ENCODE measurements at places on chromosomes 1 and 21.

- DNase-seq: no peak
Observed at GRCh38 chr1:232369451-232370296, 260.3 kb downstream of the SIPA1L2 start.

DNA sequence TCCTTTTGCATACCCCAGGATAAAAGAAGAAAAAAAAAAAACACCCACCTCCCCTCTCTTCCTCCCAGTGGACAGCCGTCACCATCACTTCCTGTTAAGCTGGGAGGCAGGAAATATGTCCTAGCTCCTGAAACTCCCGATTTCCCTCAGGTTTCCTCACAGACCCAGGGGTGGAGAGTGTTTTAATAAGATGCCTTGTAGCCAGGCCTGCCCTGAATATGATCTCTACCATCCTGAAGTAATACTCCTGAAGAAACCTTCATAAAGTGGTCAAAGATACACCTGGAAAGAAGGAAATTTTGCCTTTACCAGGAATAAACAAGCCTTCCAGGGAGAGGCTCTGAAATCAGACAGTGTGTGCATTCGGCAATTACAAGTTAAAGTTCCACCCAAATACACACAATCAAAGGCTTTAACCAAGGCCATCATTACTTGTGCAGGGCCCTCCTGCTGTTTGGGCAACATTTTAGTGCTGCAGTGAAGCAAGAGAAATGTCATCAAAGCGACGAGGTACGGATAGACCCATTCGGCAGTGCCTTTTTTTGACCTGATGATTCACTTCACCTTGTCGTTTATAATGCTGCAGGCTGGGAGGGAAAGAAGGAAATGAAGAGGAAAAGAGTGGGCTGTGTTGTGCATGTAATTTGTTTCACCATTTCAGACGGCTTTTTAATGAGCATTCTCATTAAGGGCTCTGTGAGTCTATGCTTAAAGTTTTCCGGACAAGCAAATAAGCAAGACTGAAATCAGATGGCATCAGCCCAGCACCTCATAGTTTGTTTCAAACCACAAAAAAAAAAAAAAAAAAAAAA, 41.0 kb upstream of the RASAL2 start:
- DNase-seq: no peak

GRCh38 chr1:203796236-203796605, 798 bp downstream of the ZBED6 start:
- DNase-seq: no peak

- no peak for DNase-seq
Observed at GRCh38 chr1:101728029-101728428, 268.7 kb downstream of the OLFM3 start.

DNA sequence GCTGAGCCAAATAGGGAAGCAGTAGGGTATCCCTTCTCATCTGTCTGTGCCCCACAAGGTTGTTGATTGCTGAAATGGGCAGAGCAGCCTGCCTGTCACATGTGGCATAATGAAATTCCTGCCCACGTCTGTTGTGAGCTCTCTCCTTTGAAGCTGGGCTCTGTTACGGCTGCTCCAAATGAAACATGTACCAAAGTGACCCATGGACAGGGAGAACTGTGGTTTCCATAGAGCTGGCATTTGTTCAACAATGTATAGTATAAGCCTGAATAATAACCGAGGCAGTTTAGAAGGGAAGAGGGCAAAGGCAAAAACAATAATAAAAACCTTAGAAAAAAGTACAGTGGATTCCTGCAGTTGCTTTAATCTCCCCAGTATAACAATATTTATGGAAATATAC, 149.7 kb downstream of the LYPLAL1 start:
- DNase-seq: no peak

DNA sequence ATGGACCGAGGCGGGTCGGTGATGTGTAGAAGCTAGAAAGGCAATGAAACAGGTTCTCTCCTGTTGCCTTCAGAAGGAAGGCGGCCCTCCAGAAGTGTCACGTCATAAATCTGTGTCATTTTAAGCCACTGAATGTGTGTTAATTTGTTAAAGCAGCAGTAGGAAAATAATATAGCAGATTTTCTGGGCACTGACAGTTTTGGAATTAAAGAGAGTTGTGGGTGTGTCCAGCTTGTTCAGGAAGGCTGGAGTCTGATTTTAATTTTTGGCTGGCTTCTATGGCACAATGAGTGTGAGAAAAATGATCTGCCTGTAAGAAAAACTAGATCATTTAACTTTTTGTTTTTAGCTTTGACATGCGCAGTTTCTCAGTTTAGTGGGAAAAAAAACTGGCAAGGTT, 177.3 kb downstream of the EDEM3 start:
- DNase-seq: no peak

- no peak for DNase-seq
Observed at GRCh38 chr1:243731974-243732625, 117.9 kb downstream of the AKT3 start.
